ENCODE measurements at places on chromosomes 2 and 18. TPM values are rescaled to one million over a fixed set of nuclear protein-coding genes. Genes with fewer than 3 reads are reported as not detected.

The GPR17 gene
- total RNA-seq: not detected

The CPO gene
- not detected for total RNA-seq

The RAD51AP2 gene
- not detected for total RNA-seq

The RNPEPL1 gene
- total RNA-seq: 24.0 TPM

The KATNAL2 gene
- total RNA-seq: 0.32 TPM

Measured in cardiac atrium fibroblast (primary cell).